Regular cardiac myocyte (primary cell): ENCODE measurements at places on chromosomes 7 and 10. TPM values are rescaled to one million over a fixed set of nuclear protein-coding genes. Genes with fewer than 3 reads are reported as not detected.

The PPA1 gene
- total RNA-seq = 193 and 244 TPM in 2 replicates

The SUN3 gene
- total RNA-seq = not detected in 2 replicates

The KLF14 gene
- total RNA-seq = under 0.01 TPM in 1 of 2 replicates, not detected in the other

The ACSL5 gene
- 0.96 and 2.3 TPM in 2 replicates for total RNA-seq

The PROSER2 gene
- 1.7 and 2.3 TPM in 2 replicates for total RNA-seq

The STAG3 gene
- total RNA-seq = 1.1 and 4.8 TPM in 2 replicates

The CYP26A1 gene
- 0.19 TPM in 1 of 2 replicates, not detected in the other for total RNA-seq

The EGR2 gene
- total RNA-seq = 0.58 and 5.9 TPM in 2 replicates

The ITGA8 gene
- 16.9 and 84.6 TPM in 2 replicates for total RNA-seq

The GNAT3 gene
- total RNA-seq = 0.28 and 0.58 TPM in 2 replicates

The RELN gene
- total RNA-seq = 20.0 and 94.7 TPM in 2 replicates

The DUS4L gene
- total RNA-seq = 6.2 and 8.1 TPM in 2 replicates

The HOXA7 gene
- total RNA-seq = under 0.01 TPM in 1 of 2 replicates, not detected in the other
